ENCODE measurements at places on chromosomes 1 and 21. TPM values are rescaled to one million over a fixed set of nuclear protein-coding genes. Genes with fewer than 3 reads are reported as not detected.

The IPO9 gene
- 108 TPM for total RNA-seq

The TFAP2E gene
- total RNA-seq = 0.66 TPM

The ANKRD13C gene
- 21.0 TPM for total RNA-seq

The GBP7 gene
- total RNA-seq = not detected

The NPHS2 gene
- not detected for total RNA-seq

The IL20 gene
- total RNA-seq = not detected

The ST6GALNAC5 gene
- total RNA-seq = 9.1 TPM

DNA sequence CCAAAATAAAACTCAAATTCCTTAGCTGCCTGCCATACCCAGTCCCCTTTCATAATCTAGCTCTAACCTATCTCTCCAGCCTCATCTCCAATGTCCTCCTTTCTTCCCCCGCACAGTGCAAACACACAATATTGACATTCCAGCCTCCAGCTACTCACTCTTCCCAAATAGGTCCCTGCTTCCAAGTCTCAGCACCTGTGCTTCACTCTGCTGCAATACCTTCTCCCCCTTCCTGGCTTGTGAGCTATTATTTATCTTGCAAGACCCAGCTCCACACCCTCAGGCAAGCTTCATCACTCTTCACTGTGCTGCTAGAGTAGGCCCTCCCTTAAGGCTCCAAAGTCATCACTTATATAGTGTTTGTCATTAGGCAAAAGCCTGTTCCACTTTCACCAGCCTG, 9.7 kb downstream of the PLPP3 start:
- H3K36me3 ChIP-seq = no peaks in the 10 kb centered on the region
- H3K4me3 ChIP-seq = no peak overlapping the region
- no peak overlapping the region for H3K27ac ChIP-seq
- H3K27me3 ChIP-seq = no peaks in the 10 kb centered on the region

GRCh38 chr1:220703305-220703704, 13.1 kb downstream of the C1orf115 start:
- H3K4me3 ChIP-seq = no peak overlapping the region
- no peaks in the 10 kb centered on the region for H3K36me3 ChIP-seq
- no peak for DNase-seq
- H3K27me3 ChIP-seq = no peaks in the 10 kb centered on the region

- H3K4me3 ChIP-seq = no peak overlapping the region
- H3K27me3 ChIP-seq = no peaks in the 10 kb centered on the region
- H3K4me1 ChIP-seq = no peaks in the 10 kb centered on the region
- H3K36me3 ChIP-seq = peaks cover 43% of the 10 kb centered on the region
- DNase-seq = no peak
- H3K27ac ChIP-seq = no peak overlapping the region
Observed at GRCh38 chr1:43622901-43623780, 26.8 kb upstream of the KDM4A start.

- DNase-seq = no peak
- no peak overlapping the region for H3K4me3 ChIP-seq
- H3K4me1 ChIP-seq = no peaks in the 10 kb centered on the region
- no peaks in the 10 kb centered on the region for H3K27me3 ChIP-seq
- no peak overlapping the region for H3K27ac ChIP-seq
- no peaks in the 10 kb centered on the region for H3K36me3 ChIP-seq
Observed at GRCh38 chr1:212646588-212646987, 38.0 kb downstream of the ATF3 start.

DNA sequence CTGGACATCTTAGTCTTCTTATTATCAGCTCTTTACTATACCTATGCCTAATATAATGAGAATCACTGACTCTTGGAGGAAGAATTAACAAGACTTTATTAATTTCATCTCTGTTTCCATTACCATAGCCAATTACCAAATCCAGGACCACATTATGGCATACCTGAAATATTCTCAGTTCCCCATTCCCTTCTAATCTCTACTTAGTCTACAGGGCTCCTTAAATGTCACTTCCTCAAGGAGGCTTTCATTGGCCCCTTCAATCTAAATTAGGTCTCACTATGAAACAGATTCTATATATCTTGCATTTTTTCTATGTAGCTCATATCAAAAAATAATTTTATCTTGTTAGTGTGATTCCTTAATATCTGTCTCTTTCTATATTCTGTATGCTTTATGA, 371.2 kb downstream of the PTBP2 start:
- no peaks in the 10 kb centered on the region for H3K4me1 ChIP-seq
- DNase-seq = no peak
- H3K27me3 ChIP-seq = no peaks in the 10 kb centered on the region
- no peaks in the 10 kb centered on the region for H3K36me3 ChIP-seq

GRCh38 chr1:24020025-24020424, 39.9 kb upstream of the SRSF10 start:
- H3K27me3 ChIP-seq = no peaks in the 10 kb centered on the region
- H3K27ac ChIP-seq = no peak overlapping the region

GRCh38 chr1:92447033-92447681, 39.6 kb downstream of the GFI1 start:
- peaks cover 5% of the 10 kb centered on the region for H3K4me1 ChIP-seq
- H3K27me3 ChIP-seq = no peaks in the 10 kb centered on the region
- H3K4me3 ChIP-seq = no peak overlapping the region

GRCh38 chr1:151515265-151515664, 4.1 kb downstream of the CGN start:
- peaks cover 21% of the 10 kb centered on the region for H3K36me3 ChIP-seq
- no peak overlapping the region for H3K4me3 ChIP-seq
- DNase-seq = no peak

DNA sequence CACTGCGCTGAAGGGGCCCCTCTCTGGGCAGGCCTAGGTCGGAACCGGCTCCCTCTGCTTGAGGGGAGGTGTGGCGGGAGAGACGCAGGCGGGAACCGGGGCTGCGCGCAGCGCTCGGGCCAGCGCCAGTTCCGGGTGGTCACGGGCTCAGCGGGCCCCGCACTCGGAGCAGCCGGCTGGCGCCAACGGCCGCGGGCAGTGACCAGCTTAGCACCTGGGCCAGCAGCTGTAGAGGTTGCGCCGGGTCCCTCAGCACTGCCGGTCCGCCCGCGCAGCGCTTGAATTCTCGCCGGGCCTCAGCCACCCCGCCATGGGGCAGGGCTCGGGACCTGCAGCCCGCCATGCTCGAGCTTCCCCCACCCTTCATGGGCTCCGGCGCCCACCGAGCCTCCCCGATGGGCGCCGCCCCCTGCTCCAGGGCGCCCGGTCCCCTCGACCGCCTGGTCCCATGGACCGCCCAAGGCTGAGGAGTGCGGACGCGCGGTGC, 254.6 kb downstream of the COL11A1 start:
- H3K27me3 ChIP-seq = no peaks in the 10 kb centered on the region
- H3K4me3 ChIP-seq = no peak overlapping the region
- DNase-seq = no peak
- H3K4me1 ChIP-seq = no peaks in the 10 kb centered on the region
- no peaks in the 10 kb centered on the region for H3K36me3 ChIP-seq

- peaks cover 3% of the 10 kb centered on the region for H3K4me1 ChIP-seq
- no peaks in the 10 kb centered on the region for H3K27me3 ChIP-seq
- no peak overlapping the region for H3K4me3 ChIP-seq
- no peaks in the 10 kb centered on the region for H3K36me3 ChIP-seq
- no peak for DNase-seq
Observed at GRCh38 chr1:168719306-168720111, 9.5 kb downstream of the DPT start.

DNA sequence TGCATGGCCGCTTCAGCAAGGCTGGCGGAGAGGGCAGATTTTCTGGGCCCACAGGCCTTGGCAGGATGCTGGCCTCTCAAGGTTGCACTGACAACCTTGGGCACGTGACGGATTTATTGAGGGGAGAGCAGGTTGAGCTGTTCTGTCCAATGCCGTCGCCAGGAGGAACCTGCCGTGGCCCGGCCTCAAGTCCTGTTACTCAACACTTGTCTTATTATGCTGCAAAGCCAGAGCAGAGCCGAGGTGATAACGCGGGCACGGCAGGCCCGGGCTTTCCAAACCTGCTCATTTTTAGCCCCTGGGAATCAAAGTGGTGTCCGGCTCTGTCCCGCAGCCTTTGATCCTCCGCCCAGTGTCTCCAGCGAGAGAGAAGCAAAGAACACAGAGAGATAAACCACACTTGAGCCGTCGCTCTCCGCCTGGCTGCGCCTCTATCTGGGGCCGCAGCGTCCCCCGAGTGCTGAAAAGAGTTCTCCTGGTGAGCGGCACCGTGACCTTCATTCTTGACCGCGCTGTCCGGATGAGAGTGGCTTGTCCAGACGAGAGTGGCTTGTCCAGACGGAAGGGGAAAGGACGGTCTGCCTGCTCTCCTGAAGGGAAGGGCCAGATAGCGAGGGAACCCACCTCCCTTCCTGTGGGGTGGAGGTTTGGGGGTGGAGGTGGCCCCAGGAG, 162.3 kb upstream of the ARHGEF16 start:
- DNase-seq = no peak
- no peak overlapping the region for H3K4me3 ChIP-seq
- no peaks in the 10 kb centered on the region for H3K27me3 ChIP-seq
- H3K36me3 ChIP-seq = no peaks in the 10 kb centered on the region

GRCh38 chr1:56409112-56409691, 170.2 kb downstream of the PLPP3 start:
- peak; percentile 82 for DNase-seq
- H3K4me1 ChIP-seq = no peaks in the 10 kb centered on the region
- no peaks in the 10 kb centered on the region for H3K27me3 ChIP-seq
- no peak overlapping the region for H3K4me3 ChIP-seq
- no peaks in the 10 kb centered on the region for H3K36me3 ChIP-seq

- no peaks in the 10 kb centered on the region for H3K36me3 ChIP-seq
- H3K4me3 ChIP-seq = peak overlapping the region; percentile 95
- no peaks in the 10 kb centered on the region for H3K4me1 ChIP-seq
- H3K27ac ChIP-seq = peak overlapping the region; percentile 95
- no peak for DNase-seq
- H3K27me3 ChIP-seq = no peaks in the 10 kb centered on the region
Observed at GRCh38 chr1:10431070-10431730, 967 bp downstream of the CENPS start.

DNA sequence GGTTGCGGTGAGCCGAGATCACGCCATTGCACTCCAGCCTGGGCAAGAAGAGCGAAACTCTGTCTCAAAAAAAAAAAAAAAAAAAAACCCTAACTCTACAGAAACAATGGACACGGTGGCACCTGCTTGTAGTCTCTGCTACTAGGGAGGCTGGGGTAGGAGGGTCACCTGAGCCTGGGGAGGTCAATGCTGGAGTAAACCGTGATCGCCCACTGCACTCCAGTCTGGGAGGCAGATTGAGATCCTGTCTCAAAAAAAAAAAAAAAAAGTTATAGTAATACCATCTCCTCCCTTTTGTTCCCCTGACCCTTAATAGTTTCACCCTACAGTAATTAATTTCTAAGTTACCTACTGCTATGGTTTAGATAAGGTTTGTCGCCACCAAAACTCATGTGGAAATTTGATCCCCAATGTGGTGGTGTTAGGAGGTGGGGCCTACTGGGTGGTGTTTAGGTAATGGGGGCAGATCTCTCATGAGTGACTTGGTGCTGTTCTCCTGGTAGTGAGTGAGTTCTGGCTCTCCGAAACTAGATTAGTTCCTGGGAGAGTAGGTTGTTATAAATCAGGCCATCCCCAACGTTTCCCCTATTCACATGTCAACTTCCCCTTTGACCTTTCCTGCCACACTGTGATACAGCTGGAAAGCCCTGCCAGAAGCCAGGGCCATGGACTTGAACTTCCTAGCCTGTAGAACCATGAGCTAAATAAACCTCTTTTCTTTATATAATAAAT, 9.8 kb downstream of the FBXO42 start:
- no peak overlapping the region for H3K27ac ChIP-seq
- no peak overlapping the region for H3K4me3 ChIP-seq
- no peaks in the 10 kb centered on the region for H3K36me3 ChIP-seq
- no peak for DNase-seq
- H3K27me3 ChIP-seq = no peaks in the 10 kb centered on the region
- no peaks in the 10 kb centered on the region for H3K4me1 ChIP-seq

GRCh38 chr1:63099188-63099587, 223.2 kb upstream of the FOXD3 start:
- no peaks in the 10 kb centered on the region for H3K4me1 ChIP-seq
- no peak overlapping the region for H3K27ac ChIP-seq
- H3K36me3 ChIP-seq = no peaks in the 10 kb centered on the region
- H3K27me3 ChIP-seq = no peaks in the 10 kb centered on the region
- no peak for DNase-seq

GRCh38 chr1:246246430-246246829, 260.6 kb downstream of the SMYD3 start:
- no peaks in the 10 kb centered on the region for H3K27me3 ChIP-seq
- H3K36me3 ChIP-seq = no peaks in the 10 kb centered on the region
- no peak for DNase-seq
- no peak overlapping the region for H3K27ac ChIP-seq

GRCh38 chr1:41568204-41568603, 83.7 kb upstream of the EDN2 start:
- no peak overlapping the region for H3K27ac ChIP-seq
- DNase-seq = peak; percentile 24
- H3K36me3 ChIP-seq = no peaks in the 10 kb centered on the region

DNA sequence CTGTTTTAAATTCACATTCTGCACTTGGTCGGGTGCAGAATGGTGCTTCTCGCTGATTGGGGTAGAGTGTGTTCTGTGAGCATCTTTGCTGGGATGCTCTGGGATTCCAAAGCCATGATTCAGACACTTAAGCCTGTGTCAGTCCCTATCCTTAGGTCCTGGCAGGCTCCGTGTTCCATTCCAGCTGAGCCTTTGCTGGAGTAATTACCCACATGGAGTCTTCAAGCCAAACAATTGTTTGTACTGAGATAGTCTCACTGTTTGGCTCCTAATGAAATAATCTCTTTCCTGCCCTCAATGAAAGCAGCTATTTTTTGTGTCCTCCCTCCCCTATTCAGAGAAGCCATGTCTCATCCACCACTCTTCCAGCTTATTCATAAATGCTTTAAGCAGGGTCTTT, 18.7 kb downstream of the SMAP2 start:
- peaks cover 7% of the 10 kb centered on the region for H3K4me1 ChIP-seq
- peaks cover 19% of the 10 kb centered on the region for H3K36me3 ChIP-seq
- H3K27me3 ChIP-seq = no peaks in the 10 kb centered on the region
- H3K4me3 ChIP-seq = no peak overlapping the region

- H3K4me3 ChIP-seq = peak overlapping the region; percentile 96
- peaks cover 5% of the 10 kb centered on the region for H3K4me1 ChIP-seq
- peak overlapping the region; percentile 100 for H3K27ac ChIP-seq
- H3K27me3 ChIP-seq = no peaks in the 10 kb centered on the region
Observed at GRCh38 chr1:10210841-10211804, 753 bp downstream of the KIF1B start.

- no peak overlapping the region for H3K27ac ChIP-seq
- no peaks in the 10 kb centered on the region for H3K4me1 ChIP-seq
Observed at GRCh38 chr1:113901191-113901590, 3.4 kb downstream of the AP4B1 start.

DNA sequence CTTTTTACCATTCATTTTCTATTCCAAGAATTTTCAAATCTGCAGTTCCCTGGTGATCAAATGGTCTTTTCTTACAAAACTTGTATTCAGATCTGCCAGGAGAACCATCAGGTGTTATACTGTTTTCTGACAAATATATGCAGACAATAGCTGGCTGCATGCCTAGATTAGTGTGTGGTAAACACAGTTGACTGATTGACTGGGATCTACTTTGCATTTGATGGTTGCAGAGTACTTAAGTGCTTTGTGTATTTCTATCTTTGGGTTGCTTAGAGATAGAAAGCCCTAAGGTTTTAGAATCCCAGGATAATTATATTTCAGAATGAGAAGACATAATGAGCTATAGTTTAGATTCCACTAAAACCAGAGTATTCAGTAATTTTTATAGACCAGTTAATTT, 102.0 kb upstream of the CHODL start:
- no peak overlapping the region for H3K27ac ChIP-seq
- H3K4me1 ChIP-seq = no peaks in the 10 kb centered on the region
- DNase-seq = no peak
- H3K4me3 ChIP-seq = no peak overlapping the region

Data from endodermal cell (in vitro differentiated cells).